ENCODE measurements at places on chromosomes 1 and 21.
A peak's percentile ranks its signal among the peaks of the same experiment; 100 is the strongest.

- no peak for DNase-seq
Measured at GRCh38 chr21:19900149-19900548, 1098.1 kb upstream of the NCAM2 start.

DNA sequence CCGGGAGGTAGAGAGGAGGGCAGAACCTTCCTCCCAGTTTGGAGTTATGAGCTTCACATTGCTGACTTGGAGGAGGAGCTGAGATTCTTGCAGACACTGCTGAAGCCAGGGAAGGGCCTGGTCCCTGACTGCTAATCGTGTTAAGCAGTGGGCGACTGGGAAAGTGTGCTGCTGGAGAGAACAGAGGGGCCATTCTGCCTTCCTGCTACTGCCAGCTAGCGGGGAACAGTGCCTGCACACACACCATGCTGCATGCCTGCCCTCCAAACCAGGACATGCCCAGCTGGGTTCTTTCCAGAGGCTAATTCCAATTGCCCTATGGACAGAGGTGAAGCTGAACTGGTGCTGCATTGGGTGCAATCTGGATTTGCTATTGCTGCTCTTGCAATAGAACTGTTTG is 281.4 kb downstream of the AJAP1 start:
- no peak for DNase-seq

DNA sequence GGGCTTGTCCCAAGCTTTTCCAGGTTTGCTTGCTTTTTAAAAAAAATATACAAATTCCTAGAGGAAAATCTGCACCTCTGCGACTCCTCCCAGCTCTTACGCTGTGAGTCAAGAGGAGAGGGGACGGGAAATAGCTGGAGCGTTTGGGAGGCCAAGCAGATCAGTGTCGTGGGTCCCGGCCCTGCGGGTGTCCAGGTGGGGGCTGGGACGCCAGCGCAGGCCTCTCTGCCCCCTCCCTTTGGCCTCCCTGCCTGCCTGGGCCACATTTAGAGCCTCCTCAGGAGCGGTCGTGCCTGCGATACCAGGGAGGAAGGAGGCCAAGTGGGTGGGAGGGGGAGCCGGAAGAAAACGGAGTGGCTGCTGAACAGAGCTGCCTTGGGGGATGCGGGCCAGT is 9.0 kb downstream of the WNT4 start:
- DNase-seq, result no peak

GRCh38 chr21:35220301-35220700 is 171.2 kb upstream of the RUNX1 start:
- no peak for DNase-seq

DNA sequence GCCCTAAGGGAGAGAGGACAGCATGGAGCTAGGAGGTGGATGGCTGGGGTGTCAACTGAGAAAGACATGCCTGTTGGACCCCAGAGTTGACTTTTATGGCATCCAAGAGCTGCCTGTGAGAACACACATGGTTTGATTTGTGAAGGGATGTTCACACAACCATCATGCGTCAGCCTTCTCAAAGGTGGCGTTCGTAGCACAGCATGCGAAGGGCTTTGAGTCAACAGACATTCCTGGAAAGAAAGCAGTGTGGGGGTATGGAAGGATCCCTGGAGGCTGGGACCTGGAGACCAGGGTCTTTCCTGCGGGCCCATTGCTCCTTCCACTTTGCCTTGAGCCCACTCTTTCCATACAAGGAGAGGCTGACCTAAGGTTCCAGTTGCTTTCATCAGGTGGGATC is 6.4 kb upstream of the WNT3A start:
- DNase-seq, result no peak

GRCh38 chr21:17387030-17387617 is 125.7 kb upstream of the CXADR start:
- peak; percentile 41 for DNase-seq

- DNase-seq, result no peak
Measured at GRCh38 chr1:4462831-4463484, 191.5 kb upstream of the AJAP1 start.

DNA sequence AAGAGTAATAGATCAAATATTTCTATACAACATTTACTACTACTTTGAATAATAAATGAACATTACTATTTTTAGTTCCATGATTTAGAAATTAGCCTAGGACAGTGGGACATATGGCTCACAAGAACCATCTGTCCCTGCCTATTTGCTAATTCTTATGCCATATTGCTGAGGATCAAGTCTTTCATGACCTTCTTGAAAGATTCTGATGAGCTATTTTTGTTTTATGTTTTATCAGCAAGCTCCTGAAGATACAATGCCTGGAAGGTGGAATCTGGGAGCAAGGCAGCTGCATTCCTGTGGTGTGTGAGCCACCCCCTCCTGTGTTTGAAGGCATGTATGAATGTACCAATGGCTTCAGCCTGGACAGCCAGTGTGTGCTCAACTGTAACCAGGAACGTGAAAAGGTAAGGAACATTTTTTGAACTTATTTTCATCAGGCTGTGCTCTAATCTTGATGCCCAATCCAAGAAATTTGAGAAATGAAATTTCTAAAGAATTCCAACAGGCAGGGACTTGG is 326.7 kb downstream of the PAPPA2 start:
- no peak for DNase-seq

GRCh38 chr21:39363607-39364555 is 15.0 kb upstream of the HMGN1 start:
- DNase-seq, result peak; percentile 44

- no peak for DNase-seq
Measured at GRCh38 chr21:14584357-14585095, 38.4 kb upstream of the SAMSN1 start.

GRCh38 chr1:156383023-156383422 is 14.0 kb downstream of the RHBG start:
- DNase-seq, result peak; percentile 83

- no peak for DNase-seq
Measured at GRCh38 chr1:98813738-98814309, 152.3 kb downstream of the SNX7 start.

- no peak for DNase-seq
Measured at GRCh38 chr1:238119060-238119459, 228.3 kb upstream of the ZP4 start.

- no peak for DNase-seq
Measured at GRCh38 chr1:203295796-203296195, 9.5 kb upstream of the BTG2 start.

DNA sequence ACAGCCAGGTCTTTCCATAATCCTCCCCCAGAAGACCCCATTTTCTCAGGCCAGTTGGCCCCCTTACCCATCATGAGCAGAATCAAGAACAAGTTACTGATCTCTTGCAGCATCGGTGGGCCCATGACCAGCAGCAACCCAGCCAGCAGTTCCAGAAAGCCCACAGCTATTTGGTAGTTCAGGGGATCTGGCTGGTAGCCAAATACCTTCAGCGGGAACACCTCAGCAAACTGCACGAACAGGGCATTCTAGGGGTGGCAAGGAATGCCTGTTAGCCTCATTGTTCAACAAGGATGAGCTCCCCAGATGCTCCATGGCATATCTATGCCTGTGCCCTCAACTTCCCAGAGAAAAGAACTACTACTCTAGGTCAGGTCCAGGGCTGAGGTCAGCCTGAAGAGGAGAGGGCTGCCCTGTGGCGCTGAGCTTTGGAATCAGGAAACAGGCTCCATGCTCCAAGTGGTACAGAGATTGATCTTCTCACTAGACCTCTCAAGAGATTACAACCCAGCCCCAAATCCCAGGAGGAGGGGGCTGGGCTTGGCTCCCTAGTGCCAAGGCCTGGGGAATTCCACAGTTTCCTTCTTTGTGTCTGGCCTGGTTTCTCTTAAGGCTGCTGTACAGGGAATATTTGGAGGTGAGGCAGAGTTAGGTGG is 1.3 kb downstream of the TMEM35B start:
- DNase-seq, result no peak

- DNase-seq, result peak; percentile 14
Measured at GRCh38 chr1:98119796-98120195, 199.0 kb upstream of the DPYD start.

DNA sequence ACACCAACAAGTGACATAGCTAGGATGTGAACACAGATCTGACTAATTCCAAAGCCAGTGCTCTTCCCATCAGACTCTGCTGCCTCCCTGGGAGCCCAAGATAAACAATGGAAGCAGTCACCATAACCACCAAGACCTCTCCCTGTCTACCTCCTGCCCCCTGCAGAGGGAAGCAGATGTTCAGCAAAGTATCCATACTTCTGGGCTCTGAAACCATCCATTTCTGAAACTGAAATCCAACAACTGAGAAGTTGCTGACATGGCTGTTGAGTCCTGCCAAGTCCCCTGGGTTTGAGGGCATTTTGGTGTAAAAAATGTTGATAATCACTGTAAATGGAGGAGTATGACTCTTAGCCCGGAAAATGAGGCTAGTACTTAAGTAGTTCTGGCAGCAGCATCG is 102.1 kb downstream of the TYW3 start:
- peak; percentile 51 for DNase-seq

- DNase-seq, result no peak
Measured at GRCh38 chr1:85220756-85221201, 20.0 kb upstream of the SYDE2 start.

DNA sequence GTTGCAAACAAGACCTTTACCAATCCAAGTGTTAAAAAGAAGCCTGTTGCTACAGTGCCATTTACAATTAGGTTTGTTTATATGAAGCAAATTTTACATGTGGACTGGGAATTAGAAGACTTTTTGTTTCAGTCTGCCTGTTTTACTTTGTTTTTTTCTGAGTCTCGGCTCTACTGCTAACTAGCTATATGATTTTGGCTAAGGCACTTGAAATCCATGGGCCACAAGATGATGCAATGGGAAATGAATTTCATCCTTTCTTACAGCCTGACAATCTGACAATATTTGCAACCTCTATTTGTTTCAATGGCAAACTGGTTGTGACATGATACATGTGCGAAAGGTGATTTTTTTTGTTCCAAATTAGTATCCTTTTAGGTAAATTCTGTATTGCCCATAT is 3.7 kb upstream of the PEX11B start:
- DNase-seq, result no peak

DNA sequence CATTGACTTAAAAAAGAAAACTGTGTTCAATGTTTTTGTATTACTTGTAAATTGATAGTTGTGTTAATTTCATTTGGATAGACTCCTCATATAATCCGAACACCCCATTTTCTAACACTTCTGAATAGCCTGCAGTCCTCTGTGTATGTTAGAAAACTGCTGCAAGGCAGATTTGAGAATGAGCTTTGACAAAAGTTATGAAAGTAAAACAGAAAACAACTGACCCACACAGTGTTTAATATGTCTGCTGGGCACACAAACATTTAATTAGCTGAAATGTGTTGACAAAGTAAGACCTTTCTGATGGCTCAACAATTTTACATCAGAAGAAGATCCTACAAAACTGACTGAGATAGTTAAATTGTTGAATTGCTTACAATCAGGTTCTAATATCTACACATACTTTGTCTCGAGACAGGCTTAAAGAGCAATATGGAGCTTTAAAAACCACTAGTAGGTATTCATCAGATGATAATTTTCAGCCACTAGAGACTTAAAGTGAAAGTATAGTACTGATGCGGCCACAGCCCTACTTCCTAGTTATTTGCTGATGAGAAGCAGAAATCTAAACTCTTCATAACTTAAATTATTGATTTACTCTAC is 40.0 kb upstream of the PRMT6 start:
- no peak for DNase-seq

DNA sequence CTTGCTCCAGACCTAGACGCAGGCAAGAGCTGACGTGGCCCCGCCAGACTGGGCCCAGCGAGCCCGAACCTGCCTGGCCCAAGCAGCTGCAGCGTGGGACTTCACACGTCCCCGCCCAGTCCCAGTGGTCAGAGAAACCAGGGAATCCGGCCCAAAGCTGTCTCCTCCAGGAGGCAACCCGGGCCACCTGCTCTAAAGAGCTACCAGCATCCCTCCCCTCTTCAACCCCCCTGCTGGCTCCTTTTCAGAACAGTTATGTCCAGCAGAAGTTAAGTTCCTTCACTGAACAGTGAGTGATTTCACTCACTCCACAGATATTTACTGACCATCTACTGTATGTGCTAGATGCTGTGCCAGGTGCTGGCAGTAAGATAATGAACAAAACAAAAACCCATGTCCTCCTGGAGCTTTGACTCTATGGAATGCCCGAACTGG is 2.1 kb upstream of the EFNA1 start:
- DNase-seq, result no peak
